OCI-M1 (cell line): ENCODE measurements at places on chromosomes 12 and 14.
A peak's percentile ranks its signal among the peaks of the same experiment; 100 is the strongest.

GRCh38 chr12:119145367-119145766, 33.4 kb upstream of the HSPB8 start:
- no peak for DNase-seq

DNA sequence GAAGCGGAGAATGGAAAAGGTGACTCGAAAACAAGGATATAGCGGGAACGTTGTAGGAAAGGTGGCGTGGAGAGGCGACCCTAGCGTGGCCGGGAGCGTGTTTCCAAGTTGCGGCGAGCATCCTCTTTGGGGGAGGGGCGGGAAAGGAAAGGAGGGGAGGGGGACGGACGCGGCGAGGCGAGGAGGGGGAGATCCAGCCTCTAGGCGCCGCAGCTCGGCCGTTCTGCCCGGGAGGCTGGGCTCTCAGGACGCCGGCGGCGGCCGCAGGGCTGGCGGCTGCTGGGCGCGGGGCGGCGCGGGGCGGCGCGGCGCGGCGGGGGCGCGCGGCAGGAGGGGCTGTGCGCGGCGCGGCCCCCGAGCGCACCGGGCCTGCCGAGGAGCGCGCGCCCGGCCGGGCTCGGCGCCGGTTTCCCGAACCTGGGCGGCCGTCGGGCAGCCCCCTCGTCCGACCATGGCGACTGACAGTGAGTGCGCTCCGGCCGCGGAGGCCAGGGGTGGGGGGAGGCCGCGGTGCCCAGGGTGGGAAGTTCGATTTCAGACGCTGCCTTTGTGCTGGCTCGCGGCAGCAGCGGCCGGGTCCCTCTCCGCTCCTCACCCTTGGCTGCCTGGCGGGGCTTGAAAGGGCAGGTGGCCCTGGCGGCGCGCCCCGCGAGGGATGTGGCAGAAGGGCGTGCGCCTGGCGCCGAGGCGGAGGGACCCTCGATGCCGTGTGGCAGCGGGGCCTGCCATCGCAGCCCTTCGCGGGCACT, 50.3 kb downstream of the SNAPC1 start:
- DNase-seq, result no peak

- no peak for DNase-seq
Measured at GRCh38 chr12:110957652-110958051, 37.3 kb upstream of the MYL2 start.

DNA sequence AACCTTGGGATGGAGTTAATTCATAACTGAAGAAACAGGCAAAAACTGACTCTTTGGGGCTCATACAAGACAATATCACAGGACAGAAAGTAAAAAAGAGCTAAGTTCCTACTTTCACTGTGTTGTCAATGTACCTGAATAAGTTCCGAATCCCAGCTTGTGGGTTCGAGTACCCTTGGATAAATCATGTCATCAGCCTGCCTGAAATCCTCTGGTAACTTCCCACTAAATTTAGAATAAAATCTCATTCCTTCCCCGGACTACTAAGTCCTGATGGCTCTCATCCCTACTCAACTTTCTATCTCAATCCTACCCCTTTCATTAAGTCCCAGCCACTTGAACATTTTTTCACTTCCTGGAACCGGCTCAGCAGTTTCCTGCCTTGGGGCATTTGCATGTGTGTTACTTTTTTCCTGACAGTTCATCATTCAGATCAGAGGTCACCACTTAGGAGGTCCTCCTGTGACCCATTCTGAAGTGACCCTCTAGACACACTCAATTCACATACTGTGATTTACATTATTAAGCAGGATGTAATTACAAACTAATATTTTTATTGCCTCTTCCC, 12.7 kb downstream of the ERP29 start:
- DNase-seq, result no peak

- no peak for DNase-seq
Measured at GRCh38 chr14:80216818-80217217, 5.5 kb upstream of the DIO2 start.

- no peak for DNase-seq
Measured at GRCh38 chr12:130195776-130196175, 33.5 kb downstream of the FZD10 start.

GRCh38 chr14:89399594-89400068, 17.4 kb downstream of the FOXN3 start:
- DNase-seq, result no peak

- DNase-seq, result no peak
Measured at GRCh38 chr14:98868866-98869265, 403.1 kb downstream of the BCL11B start.

DNA sequence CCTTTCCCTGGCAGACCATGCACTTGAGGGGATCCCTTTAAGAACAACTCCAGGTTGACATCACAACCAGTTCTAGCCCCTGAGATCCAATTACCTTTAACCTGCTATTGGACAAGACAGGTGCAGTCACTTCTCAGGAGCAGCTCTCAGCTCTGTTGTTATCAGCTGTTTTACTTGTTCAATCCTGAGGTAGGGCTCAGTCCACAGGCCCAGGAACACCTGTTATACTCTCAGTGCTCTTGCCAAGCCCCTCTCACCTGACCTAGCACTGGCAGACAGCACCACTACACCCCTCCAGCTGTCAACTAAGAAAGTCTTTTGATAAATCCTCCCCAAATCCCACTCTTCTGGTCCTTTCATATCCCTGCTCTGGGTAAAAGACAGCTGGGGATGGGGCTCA, 163.9 kb upstream of the TMTC2 start:
- no peak for DNase-seq

GRCh38 chr12:92629349-92630065, 73.3 kb upstream of the PLEKHG7 start:
- no peak for DNase-seq

GRCh38 chr14:41749429-41749828, 142.8 kb downstream of the LRFN5 start:
- peak; percentile 75 for DNase-seq

DNA sequence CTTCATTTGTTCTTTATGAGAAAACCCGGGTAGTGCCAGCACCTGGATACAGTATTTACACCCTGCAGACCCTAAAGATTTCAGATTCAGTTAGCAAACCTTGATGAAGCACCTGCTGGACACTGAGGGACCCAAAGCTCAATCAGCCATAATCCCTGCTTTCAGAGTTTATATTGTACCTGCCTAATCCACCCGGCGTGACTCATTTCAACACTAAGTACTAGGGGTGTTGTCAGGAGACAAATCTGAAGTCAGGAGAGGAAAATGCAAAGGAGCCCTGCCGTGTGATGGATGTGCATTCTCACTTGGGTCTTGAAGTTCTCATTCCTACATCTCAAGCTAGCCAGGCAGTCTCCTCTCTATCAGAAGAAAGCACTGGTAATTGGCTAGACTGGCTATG, 176.7 kb upstream of the BCL2L14 start:
- DNase-seq, result no peak

DNA sequence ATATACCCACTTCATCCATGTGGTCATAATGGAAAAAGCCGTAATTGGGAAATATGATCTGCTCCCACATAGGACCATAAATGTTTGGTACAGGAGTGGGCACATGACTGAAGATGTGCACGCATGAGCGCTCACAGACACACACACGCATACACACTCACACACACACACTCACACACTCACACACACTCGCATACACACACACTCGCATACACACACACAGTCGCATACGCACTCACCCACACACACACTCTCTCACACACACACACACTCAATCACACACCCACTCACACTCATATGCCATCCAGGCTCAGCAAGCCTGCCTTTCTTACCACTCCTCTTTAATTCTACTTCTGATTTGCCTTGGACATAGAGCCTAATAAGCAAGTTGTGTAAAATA, 45.6 kb upstream of the EGLN3 start:
- no peak for DNase-seq

DNA sequence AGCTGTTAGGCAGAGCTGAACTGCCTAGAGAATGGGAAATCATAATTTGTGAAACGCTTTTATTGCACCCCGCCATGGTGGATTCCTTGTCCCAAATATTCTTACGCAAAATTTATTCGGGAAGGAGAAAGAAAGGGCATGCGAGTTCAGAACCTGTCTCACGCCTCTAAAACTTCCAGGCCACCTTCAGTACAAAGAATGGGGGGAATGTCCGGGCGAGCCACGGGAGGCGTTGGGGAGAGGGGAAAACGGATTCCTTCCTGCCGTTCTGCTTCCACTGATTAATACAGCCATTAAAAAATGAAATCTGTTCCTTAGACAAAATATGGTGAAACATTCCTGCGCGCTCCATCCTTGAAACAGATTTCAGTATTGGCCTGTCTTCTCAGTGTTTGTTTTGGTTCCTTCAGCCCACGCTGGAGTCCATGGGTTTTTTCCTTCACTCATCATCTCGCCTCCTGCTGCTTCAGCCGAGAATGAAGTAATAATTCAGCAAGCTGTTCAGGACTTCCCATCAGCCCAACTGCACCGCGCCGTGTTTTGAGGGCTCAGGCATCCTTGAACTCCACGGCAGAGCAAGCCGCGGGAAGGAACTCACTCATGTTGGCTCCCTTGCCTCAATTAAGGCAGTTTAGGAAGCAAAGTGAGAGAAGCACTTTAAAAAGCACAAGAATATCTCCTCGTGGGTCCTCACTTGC, 47.7 kb upstream of the CDKN3 start:
- no peak for DNase-seq

DNA sequence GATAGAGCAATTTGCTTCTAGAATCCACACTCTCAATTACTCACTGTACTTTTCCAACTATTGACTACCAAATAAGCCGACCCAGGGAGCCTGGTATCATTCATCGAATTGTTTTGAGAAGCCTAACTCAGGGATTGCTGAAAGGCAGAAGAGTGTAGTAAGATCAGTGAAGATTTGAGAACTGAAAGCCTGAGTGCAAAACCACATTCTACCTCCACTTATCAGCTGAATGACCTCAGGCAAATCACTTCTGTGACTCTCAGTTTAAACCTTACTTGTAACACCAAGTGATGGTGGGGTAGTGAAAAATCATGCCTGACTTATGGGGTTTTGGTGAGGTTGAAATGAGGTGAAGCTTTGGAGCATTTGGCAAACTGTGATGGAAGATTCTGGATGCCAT, 126.1 kb upstream of the MAX start:
- peak; percentile 7 for DNase-seq

DNA sequence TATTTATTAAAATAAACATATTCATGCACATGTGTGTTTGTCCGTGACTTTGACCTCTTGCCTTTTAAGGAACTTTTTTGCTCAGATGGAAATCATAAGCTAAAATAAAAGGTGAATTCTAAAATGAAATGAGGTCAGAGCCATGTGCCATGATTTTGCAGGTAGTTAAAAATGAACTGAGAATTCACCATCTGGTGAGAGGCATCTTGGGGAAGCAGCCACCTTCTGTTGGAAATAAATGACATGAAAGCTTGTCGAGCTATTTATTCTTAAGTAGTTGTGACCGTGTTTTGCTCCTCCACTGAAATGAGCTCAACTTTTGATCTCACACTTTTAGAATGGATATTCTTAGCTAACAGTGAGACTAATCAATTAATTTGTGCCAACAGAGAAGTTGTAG, 56.8 kb upstream of the CNOT2 start:
- DNase-seq, result no peak

- peak; percentile 2 for DNase-seq
Measured at GRCh38 chr14:96281486-96281885, 25.5 kb downstream of the BDKRB1 start.

GRCh38 chr12:100058482-100059029, 73.8 kb upstream of the ANKS1B start:
- DNase-seq, result peak; percentile 4

GRCh38 chr14:97217111-97217885, 420.1 kb downstream of the VRK1 start:
- DNase-seq, result no peak

GRCh38 chr12:89884416-89884898, 175.8 kb upstream of the ATP2B1 start:
- DNase-seq, result no peak

DNA sequence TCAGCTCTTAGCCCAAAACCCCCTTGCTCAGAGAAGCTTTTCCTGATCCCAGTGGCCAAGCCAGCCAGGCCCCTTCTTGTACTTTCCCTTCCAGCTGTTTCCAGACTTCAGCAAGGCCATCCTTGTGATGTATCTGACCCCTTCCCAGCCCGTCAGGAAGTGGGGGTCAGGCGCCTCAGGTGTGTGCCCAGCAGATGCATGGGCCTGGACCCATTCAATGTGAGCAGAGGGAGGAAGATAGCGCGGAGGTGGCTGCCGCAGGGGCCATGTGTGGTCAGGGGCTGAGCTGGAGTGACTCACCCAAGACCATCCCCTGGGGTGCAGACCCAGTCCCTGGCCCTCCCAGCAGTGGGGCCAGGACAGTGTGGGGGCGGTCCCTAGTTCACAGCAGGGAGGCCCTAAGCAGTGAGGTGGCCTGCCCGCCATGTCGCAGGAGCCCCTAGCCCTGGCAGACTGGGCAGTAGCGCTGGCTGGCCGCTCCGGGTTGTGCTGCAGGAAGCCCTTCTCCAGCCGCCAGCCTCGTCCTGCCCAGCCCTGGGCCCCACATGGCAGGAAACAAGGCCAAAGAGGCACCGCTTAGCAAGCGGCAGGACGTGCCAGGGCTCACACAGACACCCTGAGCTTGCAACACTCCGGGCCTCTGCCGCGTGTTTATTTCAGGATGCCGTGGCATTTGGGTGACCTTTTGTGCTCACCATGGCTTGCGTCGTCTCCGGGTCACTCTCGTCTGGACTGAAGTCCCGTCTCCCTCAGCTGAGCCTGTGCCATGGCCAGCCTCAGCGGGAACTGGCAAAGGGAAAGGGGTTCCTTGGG, 12.0 kb downstream of the ADSS1 start:
- DNase-seq, result no peak

- DNase-seq, result no peak
Measured at GRCh38 chr14:24504425-24504950, 3.6 kb downstream of the CMA1 start.

DNA sequence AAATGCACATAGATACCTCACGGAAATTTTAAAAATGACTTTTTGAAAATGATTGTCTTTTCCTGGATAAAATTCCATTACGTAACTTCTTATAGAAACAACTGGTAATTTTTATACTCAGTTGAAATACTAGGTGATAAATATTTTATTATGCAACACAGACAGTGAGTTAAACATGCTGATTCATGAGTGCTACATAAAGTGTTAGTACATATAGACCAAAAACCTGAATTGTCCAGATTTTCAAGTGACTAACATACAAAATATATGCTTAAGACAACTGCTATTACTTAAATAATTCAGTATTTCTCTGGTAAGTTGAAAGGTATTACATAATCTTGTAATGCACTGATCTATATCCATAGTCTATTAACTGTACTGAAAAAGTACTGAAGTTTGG, 11.9 kb downstream of the PTPRO start:
- DNase-seq, result no peak
